D721Med (cell line): ENCODE measurements at places on chromosomes 12 and 14.

- DNase-seq = no peak
Observed at GRCh38 chr12:121404734-121405133, 4.8 kb downstream of the RNF34 start.

DNA sequence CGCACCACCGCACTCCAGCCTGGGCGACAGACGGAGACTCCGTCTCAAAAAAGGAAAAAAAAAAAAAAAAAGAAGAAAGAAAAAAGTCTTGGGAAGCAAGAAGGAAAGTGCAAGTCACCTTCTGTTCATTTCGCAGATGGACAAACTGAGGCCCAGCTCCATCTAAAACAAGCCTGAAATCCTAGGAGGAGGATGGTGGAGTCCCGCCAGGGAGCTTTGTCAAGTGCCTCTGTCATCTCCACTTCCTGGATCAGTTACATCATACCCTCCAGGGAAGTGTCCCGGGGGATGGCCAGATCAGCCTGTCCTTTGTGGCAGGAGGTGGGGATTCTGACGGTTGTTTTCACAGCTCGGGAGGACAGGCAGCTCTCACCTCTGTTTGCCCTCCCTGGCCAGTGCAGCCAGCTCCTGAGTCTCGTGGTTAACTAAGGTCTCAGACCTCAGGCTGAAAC lies 8.7 kb upstream of the SDSL start:
- no peak for DNase-seq

DNA sequence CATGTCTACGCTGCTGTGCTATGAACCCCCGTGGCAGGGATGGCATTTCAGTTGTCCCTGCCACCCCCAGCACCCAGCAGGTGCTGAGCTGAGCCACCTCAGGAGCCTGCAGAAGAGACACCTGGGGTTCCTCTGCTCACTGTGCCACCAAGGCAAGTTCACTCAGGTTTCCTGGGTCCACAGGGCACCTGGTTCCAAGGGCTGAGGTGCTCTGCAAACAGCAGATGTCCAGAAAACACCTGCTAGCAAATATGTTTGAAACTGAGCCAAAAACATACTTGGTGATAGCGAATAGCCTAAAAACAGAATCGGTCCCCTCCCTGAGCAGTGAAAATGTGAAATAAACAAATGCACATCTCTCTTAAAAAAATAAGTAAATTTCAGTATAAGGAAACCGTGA lies 35.6 kb upstream of the GPR68 start:
- DNase-seq = no peak

- DNase-seq = no peak
Observed at GRCh38 chr12:48424644-48425043, 47.7 kb upstream of the ANP32D start.

DNA sequence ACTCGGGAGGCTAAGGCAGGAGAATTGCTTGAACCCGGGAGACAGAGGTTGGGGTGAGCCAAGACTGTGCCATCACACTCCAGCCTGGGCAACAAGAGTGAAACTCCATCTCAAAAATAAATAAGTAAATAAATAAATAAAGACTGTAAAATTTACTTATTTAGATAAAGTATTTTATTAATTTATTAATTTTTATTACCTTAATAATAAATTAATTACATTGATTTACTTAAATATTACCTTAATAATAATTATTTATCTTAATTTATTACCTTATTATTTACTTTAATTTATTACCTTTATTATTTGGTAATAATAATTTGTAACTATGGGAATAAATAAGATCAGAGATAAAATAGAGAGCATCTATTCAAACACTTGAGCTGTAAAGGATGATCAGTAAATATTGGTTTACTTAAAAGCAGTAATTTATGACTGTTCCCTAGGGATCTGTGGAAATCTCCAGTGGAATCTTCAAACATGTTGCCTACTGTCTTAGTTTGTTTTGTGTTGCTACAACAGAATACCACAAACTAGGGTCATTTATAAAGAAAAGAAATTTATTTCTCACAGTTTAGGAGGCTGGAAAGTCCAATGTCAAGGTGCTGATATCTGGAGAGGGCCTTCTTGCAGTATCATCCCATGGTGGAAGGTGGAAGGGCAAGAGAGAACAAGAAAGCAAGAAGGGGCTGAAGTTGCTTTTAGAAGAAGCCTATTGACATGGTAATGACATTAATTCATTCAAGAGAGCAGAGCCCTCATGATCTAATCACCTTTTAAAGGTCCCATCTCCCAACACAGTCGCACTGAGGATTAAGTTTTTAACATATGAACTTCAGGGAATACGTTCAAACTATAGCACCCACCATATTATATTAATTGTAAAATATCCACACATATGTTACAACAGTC lies 37.1 kb downstream of the SOCS2 start:
- no peak for DNase-seq

DNA sequence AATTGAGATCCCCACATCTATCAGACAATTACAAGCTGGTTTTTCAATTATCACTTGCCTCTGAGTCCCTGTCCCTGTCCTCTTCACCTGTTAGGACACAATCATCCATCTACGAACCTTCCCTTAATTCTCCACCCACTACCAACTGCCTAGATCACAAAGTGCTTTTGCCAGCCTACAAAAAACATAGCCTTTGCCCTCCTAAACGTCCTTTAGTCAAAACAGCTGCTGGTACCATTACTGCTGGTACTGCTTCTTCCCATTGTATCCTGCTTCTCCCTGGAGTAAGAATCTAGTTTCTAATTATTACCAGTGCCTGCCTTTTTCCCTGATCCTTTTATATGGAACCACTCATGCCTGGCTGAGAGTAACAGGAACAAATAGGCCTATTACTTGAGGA lies 82.1 kb downstream of the CPNE8 start:
- no peak for DNase-seq

GRCh38 chr14:86897704-86898513 lies 1095.1 kb downstream of the GALC start:
- no peak for DNase-seq

GRCh38 chr12:71730936-71731335 lies 23.7 kb upstream of the RAB21 start:
- DNase-seq = no peak

DNA sequence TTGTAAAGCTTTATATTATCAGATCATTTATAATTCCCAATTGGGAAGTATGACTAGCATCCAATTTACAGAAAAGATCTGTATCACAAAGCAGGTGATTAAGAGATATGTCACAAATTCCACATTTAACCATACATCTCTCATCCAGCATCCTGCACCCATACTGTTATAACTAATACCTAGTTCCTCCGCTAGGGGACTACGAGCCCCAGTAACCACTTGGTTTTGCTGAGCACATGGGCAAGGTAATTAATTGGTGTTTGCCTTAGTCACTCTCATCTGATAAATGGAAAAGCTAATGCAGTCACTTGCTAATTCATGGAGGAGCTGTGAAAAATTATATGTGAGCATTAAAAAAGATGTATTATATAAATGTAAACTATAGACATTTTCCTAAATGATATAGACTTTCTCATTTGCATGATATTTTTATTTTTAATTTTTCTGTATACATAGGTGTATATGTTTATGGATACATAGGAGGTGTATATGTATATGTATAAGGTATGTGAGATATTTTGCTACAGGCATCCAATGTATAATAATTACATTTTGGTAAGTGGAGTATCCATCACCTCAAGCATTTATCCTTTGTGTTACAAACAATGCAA lies 1031.8 kb downstream of the GALC start:
- no peak for DNase-seq
